ENCODE measurements at places on chromosomes 4 and X. TPM values are rescaled to one million over a fixed set of nuclear protein-coding genes. Genes with fewer than 3 reads are reported as not detected.

Gene COPS4
- total RNA-seq = 36.3 TPM

Gene ARSJ
- total RNA-seq = 3.8 TPM

Gene DCAF12L2
- not detected for total RNA-seq

Gene UGT2B15
- total RNA-seq = 0.32 TPM

DNA sequence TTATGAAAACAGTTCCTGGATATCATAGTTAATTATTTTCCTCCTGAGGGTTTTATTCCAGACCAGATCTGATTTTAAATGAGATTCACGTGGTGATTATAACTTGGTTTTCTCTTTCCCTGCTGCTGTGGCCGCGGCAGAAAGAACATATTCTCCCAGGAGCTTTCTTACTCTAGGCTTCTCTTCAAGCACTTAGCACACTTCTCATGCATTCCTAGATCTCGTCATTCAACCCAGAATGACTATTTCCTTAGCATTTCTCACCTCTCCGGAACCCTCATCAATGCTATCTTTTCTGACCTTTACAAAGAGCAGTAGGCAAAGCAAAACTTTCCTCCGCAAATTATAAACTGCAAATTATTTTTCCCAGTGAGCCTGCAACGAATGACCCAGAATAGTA is 122.9 kb downstream of the GPAT3 start:
- H3K36me3 ChIP-seq = no peaks in the 10 kb centered on the region
- H3K4me3 ChIP-seq = no peak overlapping the region
- H3K27me3 ChIP-seq = no peaks in the 10 kb centered on the region
- no peaks in the 10 kb centered on the region for H3K4me1 ChIP-seq

- no peaks in the 10 kb centered on the region for H3K36me3 ChIP-seq
- peak overlapping the region; percentile 64 for H3K27ac ChIP-seq
- peaks cover 2% of the 10 kb centered on the region for H3K27me3 ChIP-seq
- no peak for DNase-seq
- H3K4me1 ChIP-seq = peaks cover 23% of the 10 kb centered on the region
- no peak overlapping the region for H3K4me3 ChIP-seq
Observed at GRCh38 chr4:7546809-7547367, 112.2 kb upstream of the PSAPL1 start.

DNA sequence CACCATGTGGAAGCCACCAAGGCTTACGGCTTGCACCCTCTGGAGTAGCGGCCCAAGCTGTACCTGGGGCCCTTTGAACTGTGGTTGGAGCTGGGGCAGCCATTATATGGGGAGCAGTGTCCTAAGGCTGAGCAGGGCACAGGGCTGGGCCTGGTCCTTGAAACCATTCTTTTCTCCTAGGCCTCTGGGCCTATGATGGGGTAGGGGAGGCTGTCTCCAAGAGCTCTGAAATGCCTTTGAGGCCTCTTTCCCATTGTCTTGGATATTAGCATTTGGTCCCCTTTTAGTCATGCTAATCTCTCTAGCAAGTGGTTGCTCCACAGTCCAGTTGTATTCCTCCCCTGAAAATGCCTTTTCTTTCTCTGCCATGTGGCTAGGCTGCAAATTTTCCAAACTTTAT is 96.4 kb upstream of the ARX start:
- no peaks in the 10 kb centered on the region for H3K4me1 ChIP-seq
- H3K4me3 ChIP-seq = no peak overlapping the region
- H3K27ac ChIP-seq = no peak overlapping the region
- no peaks in the 10 kb centered on the region for H3K36me3 ChIP-seq
- no peaks in the 10 kb centered on the region for H3K27me3 ChIP-seq

GRCh38 chrX:79572566-79572965 is 205.4 kb upstream of the ITM2A start:
- H3K4me3 ChIP-seq = no peak overlapping the region
- H3K36me3 ChIP-seq = no peaks in the 10 kb centered on the region
- H3K27me3 ChIP-seq = no peaks in the 10 kb centered on the region
- H3K27ac ChIP-seq = no peak overlapping the region
- no peaks in the 10 kb centered on the region for H3K4me1 ChIP-seq
- no peak for DNase-seq

DNA sequence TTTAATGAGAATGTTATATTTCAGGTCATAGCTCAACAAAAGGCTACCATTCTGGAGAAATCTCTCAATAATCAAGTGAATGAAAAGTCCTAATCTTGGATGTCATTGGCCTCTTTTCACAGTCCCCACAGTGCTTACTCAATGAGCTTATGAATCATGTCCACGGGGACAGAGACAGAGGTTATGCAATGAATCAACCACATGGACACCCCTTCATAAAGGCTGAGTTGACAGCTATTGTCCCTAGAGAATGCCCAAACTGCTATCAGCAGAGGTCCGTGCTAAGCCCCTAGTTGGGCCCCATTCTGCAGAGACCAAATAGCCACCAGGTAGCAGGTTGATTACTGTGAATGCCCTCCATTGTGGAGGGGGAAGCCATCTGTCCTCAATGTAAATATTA is 158.1 kb downstream of the LHFPL1 start:
- no peak overlapping the region for H3K27ac ChIP-seq
- H3K4me1 ChIP-seq = no peaks in the 10 kb centered on the region
- no peak for DNase-seq

DNA sequence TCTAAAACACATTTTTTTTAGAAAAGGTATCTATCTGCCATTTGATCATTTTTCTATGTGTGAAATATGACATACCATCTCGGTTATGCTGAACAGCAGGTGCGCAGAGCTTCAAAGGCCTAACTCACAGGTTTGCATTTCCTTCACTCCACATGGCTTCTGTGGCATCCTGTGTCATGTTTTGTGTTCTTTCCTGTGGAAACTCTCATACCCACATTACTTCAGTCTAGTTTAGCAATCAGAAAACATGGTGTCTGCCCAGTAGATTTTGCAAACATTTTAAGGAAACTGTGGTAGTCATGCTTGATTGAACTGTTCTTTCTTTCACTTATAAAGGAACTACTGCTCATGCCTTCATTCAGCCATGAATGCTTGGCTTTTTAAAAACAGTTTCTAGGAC is 11.3 kb upstream of the ARAP2 start:
- H3K4me3 ChIP-seq = no peak overlapping the region
- no peaks in the 10 kb centered on the region for H3K36me3 ChIP-seq
- DNase-seq = no peak
- H3K27me3 ChIP-seq = no peaks in the 10 kb centered on the region
- H3K4me1 ChIP-seq = no peaks in the 10 kb centered on the region
- no peak overlapping the region for H3K27ac ChIP-seq

GRCh38 chrX:74498924-74499323 is 77.6 kb downstream of the SLC16A2 start:
- no peak overlapping the region for H3K27ac ChIP-seq
- no peak for DNase-seq
- H3K27me3 ChIP-seq = no peaks in the 10 kb centered on the region
- no peaks in the 10 kb centered on the region for H3K36me3 ChIP-seq

DNA sequence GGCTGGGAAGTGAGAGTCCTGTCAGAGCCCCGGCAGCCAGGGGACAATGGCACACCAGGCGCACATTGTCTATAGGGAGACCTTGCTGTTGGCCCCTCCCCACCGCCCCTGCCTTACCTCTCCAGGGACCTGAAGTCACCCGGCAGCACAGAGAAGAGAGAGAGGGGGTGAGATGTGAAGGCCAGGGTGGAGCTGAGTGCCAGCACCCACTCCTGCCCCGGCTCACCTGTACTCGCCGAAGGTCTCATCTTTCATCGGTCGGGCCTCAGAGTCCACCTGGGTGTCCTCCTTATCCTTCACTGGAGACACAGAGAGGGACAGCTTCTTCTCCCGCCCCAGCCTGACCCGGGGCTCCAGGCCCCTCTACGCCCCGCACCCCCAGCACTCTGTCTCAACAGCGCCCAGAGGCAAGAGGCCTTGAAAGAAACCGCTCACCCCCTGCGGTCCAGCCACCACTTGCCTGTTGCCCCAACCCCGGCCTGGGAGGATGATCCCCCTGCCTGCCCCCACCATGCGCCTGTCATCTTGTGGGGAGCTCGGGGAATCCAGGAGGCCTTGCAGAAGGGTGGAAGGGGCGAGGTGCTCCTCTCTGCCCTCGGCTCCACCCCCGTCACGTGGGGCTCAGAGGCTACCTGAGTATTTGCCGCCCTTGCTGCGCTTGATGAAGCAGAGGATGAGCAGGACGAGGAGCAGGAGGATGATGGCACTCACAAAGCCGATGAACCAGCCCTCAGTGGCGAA is 22.6 kb downstream of the L1CAM start:
- DNase-seq = no peak
- no peak overlapping the region for H3K27ac ChIP-seq
- peaks cover 4% of the 10 kb centered on the region for H3K27me3 ChIP-seq
- H3K4me3 ChIP-seq = no peak overlapping the region
- no peaks in the 10 kb centered on the region for H3K4me1 ChIP-seq
- H3K36me3 ChIP-seq = no peaks in the 10 kb centered on the region

GRCh38 chr4:147312376-147313046 is 168.4 kb upstream of the EDNRA start:
- no peaks in the 10 kb centered on the region for H3K4me1 ChIP-seq
- H3K27me3 ChIP-seq = no peaks in the 10 kb centered on the region
- no peaks in the 10 kb centered on the region for H3K36me3 ChIP-seq
- H3K27ac ChIP-seq = no peak overlapping the region

DNA sequence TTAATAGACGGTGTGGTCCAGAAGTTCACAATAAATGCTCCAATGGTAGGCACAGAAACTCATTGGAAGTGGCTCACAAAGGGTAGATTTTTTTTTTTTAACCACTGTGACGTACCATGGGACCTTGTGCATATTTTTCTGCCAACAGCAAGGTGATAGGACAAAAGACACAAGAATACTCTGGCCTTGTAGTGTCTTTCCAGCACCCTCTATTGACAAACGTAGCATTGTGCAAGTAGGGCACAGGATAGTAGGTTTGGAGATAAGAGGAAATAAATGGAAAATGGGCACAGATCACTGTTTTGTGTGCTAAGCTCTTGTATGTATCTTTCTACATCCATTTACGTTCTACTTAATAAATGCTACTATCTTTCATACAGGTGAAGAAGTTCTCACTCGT is 2054.9 kb downstream of the PCDH7 start:
- no peak for DNase-seq
- no peak overlapping the region for H3K27ac ChIP-seq
- no peaks in the 10 kb centered on the region for H3K36me3 ChIP-seq
- no peaks in the 10 kb centered on the region for H3K4me1 ChIP-seq

GRCh38 chr4:83138946-83139345 is 24.4 kb upstream of the PLAC8 start:
- H3K4me1 ChIP-seq = no peaks in the 10 kb centered on the region
- DNase-seq = no peak
- no peak overlapping the region for H3K4me3 ChIP-seq
- H3K27me3 ChIP-seq = no peaks in the 10 kb centered on the region
- no peak overlapping the region for H3K27ac ChIP-seq
- no peaks in the 10 kb centered on the region for H3K36me3 ChIP-seq

GRCh38 chr4:139564502-139564901 is 8.5 kb upstream of the SETD7 start:
- H3K4me1 ChIP-seq = peaks cover 11% of the 10 kb centered on the region
- no peak overlapping the region for H3K4me3 ChIP-seq
- no peaks in the 10 kb centered on the region for H3K36me3 ChIP-seq
- no peak overlapping the region for H3K27ac ChIP-seq

DNA sequence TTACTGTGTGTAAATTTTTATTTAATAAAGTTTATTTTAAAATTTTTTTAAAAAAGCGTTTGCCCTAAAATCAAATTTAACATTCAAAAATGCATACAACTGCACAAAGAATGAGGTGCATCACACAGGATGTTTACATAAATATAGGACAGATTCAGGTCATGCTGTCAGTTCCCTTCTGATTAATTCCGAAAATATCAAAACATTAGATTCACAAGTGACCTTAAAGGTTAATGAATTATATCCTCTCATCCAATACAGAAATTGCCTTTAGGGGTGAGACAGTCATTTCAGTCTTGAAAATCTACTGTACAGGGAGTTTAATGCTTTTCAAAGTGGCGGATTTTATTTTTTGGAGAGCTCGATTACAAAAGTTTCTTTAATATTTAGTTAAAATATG is 208.7 kb upstream of the FTHL17 start:
- H3K27me3 ChIP-seq = no peaks in the 10 kb centered on the region
- H3K4me3 ChIP-seq = no peak overlapping the region
- no peak for DNase-seq
- H3K4me1 ChIP-seq = no peaks in the 10 kb centered on the region
- no peak overlapping the region for H3K27ac ChIP-seq
- no peaks in the 10 kb centered on the region for H3K36me3 ChIP-seq

- no peak overlapping the region for H3K4me3 ChIP-seq
- no peak overlapping the region for H3K27ac ChIP-seq
- H3K27me3 ChIP-seq = no peaks in the 10 kb centered on the region
- H3K36me3 ChIP-seq = no peaks in the 10 kb centered on the region
- H3K4me1 ChIP-seq = peaks cover 4% of the 10 kb centered on the region
Observed at GRCh38 chrX:13494562-13494961, 74.8 kb upstream of the EGFL6 start.

DNA sequence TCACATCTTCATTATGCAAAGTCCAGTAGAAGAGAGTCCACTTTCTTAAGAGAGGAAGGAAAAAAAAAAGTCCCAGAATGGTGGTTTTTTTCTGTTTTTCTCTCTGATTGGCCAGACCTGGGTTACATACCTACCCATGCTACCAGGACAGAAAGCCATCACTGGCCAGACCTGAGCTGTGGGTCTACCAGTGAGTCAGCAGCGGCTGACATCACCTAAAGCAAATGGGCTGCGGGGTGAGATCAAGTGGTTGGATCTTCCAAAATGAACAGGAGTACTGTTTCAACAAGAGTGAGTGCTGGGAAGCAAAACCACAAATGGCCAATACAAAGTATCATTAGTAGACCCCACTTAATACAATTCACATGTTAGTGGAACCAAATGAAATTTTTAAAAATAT is 1.6 kb upstream of the NDST3 start:
- no peak for DNase-seq
- H3K36me3 ChIP-seq = no peaks in the 10 kb centered on the region
- peaks cover 13% of the 10 kb centered on the region for H3K4me1 ChIP-seq

DNA sequence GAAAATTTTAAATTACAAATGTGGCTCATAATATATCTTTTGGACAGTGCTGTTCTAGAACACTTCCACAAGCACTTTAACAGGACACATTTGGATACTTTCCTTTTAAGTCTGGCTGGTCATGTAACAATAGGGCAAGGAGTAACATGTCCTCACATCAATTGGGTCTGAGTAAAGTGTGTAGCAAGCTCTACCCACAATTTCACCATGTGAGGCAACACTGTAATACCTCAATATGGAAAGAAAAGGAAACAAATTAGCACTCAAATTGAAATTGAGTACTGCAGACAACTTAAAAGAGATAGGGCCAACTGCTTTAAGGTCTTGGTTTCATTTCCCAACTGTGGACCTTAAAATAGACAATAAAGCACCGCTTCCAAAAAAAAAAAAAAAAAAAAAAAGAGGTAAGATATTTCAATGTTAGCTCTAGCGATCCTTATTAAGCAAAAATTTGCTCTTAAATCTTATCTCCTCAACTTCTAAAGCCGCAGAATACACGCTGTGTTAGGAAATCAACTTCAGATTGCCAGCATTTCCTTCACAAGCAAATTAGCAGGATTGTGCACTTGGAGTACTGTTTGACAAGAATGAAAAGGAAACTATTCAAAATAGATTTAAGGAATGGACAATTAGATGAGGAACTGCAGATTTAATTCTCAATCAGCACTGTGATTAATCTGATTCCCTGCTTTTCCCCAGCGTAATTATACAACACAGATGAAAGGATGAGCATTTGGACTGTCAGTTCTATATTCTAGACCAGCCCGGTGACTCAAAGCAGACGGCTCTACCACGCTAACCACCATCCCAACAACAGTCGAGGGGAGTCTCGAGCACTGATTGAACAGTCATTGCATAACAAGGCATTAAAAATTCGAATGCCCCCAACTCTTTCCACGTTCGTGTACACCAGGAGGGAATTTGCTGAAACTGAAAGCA is 1.6 kb downstream of the CASK start:
- H3K4me1 ChIP-seq = peaks cover 4% of the 10 kb centered on the region
- DNase-seq = no peak

Measured in suprapubic skin (tissue), 4 donors.